ENCODE measurements at places on chromosomes 4 and X.

DNA sequence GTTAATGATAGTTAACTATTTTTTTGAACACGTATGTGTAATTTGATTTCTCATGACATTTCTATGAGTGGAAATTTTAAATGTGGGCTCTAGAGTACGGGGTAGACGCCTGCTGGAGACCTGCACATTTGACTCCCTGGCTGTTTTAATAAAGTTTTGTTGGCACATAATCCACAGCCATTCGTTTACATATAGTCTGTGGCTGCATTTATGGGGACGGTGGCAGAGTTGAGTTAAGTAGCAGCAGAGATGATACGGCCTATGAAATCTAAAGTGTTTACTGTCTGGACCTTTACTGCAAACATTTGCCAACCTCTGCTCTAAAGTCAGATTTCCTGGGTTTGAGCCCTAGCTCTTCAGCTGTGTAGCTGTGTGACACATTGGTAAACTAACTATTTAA, 118.8 kb downstream of the CHRNA9 start:
- no peak overlapping the region for H3K27ac ChIP-seq
- H3K36me3 ChIP-seq, result no peaks in the 10 kb centered on the region
- DNase-seq, result no peak
- H3K4me3 ChIP-seq, result no peak overlapping the region
- no peaks in the 10 kb centered on the region for H3K4me1 ChIP-seq

DNA sequence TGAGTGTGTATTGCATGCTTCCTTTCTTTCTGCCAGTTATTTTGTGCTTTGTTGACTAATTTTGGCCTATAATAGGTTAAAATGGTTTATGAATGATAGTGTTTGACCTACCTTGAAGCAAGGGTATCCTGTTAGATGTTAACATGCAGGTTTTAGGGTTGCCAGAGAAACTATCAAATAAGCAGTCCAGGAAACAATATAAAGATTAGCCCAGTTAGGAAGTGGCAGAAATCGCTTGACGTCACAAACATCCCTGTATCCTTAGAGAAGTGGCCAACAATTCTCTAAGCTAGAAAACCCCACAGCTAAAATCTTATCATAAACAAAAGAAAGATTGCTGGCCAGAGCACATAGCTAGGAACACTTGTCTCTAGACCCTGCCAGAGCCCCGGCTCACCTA, 3.8 kb downstream of the NAP1L5 start:
- H3K4me1 ChIP-seq, result no peaks in the 10 kb centered on the region
- peaks cover 18% of the 10 kb centered on the region for H3K36me3 ChIP-seq
- H3K27ac ChIP-seq, result no peak overlapping the region
- DNase-seq, result no peak
- no peaks in the 10 kb centered on the region for H3K27me3 ChIP-seq

- no peaks in the 10 kb centered on the region for H3K4me1 ChIP-seq
- H3K4me3 ChIP-seq, result no peak overlapping the region
- H3K36me3 ChIP-seq, result no peaks in the 10 kb centered on the region
- H3K27ac ChIP-seq, result no peak overlapping the region
- no peaks in the 10 kb centered on the region for H3K27me3 ChIP-seq
Measured at GRCh38 chr4:42904986-42905385, 12.5 kb downstream of the GRXCR1 start.

DNA sequence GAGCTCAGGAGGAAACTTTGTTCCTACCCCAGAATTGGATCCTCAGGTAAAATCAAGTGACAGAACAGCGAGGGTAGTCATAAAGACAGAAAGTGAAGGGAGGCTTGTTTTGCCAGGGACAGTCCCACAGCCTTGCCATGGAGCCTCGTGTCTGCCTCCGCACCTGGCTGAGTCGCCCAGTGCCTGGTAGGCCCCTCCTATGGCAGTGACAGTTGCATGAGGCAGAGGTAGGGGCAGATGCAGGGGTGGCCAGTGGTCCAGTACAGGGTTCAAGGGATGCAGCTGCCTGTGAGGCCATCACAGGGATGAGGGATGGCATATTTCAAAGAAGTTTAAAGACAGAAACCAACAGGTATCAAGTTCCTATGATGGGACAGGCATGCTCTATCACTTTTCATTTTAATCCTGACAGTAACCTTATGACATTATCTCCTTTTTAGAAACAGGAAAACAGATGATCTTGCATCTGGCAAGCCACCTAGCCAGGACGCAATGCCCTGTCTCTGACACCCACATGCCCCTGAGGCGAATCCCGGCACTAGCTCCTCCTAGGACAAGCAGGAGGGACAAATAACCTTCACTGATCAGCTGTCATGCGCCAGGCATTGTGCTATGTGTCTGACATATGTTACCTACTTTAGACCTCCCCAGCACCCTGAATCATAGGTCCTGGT, 127.4 kb upstream of the ENPP6 start:
- H3K27me3 ChIP-seq, result no peaks in the 10 kb centered on the region
- H3K27ac ChIP-seq, result peak overlapping the region; percentile 12
- H3K4me3 ChIP-seq, result no peak overlapping the region
- DNase-seq, result no peak

- H3K4me1 ChIP-seq, result peaks cover 32% of the 10 kb centered on the region
- peak overlapping the region; percentile 82 for H3K27ac ChIP-seq
- H3K36me3 ChIP-seq, result peaks cover 32% of the 10 kb centered on the region
- H3K27me3 ChIP-seq, result no peaks in the 10 kb centered on the region
Measured at GRCh38 chrX:48919947-48920717, 1.3 kb upstream of the PIM2 start.

GRCh38 chr4:176277162-176277904, 8.3 kb upstream of the ASB5 start:
- H3K4me3 ChIP-seq, result peak overlapping the region; percentile 29
- no peaks in the 10 kb centered on the region for H3K4me1 ChIP-seq
- H3K27ac ChIP-seq, result peak overlapping the region; percentile 7
- DNase-seq, result peak; percentile 89

DNA sequence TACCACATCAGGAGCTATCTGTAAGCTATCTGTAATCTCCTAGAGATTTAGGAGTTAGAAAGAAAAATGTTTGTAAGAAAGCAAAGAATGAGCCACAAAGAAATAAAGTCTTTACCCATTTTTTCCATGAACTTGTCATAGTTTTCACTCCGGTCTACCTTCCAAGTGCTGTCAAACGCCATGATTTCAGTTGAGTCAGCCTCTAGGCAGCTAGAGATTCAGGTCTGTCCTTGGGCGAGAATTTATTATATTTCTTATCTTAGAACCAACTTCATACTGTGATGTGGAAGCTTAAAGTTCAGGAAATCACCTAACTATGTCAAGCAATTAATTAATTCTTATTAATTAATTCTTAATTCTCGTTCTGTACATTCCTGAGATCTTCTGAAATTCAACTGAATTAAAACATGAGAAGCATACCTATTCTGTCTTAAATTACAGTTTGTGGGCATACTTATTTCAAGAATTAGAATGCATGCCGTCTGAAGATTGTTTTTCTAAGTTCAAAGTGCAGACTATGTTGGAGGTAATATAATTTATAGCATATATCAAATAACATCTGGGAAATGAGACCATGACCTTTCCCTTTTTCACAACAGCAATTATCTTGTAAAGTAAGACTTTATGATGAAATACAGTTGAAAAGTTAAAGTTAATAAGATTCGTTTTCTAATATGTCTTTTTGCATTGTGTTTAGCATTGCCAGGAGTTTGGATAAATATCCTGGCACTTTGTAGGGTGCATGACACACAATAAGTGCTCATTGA, at the start of gene FABP2:
Gene FABP2 (minus strand): TSS at position 218 of the 767 bp plus-strand sequence. CDS start 36 bp downstream, at position 182.
- no peaks in the 10 kb centered on the region for H3K36me3 ChIP-seq
- H3K4me3 ChIP-seq, result no peak within 1 kb of the TSS
- no peak for DNase-seq
- H3K4me1 ChIP-seq, result no peaks in the 10 kb centered on the region

DNA sequence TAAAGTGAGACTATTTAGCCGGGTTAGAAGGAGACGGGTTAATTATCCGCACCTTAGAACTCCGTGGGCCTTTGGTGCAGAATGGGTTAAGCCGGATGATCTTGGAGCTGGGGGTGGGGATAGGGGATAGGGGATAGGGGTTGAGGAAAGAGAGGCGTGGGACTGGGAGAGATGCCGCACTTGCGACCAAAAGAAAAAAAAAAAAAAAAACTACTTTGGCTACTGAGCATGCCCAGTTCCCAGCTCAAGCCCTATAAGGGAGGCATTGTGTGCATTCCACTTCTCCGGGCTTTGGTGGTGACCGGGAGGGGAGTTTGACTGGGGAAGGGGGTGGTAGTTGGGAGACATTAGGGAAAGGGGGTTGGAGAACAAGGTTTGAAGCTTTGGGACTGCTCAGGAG, at the start of gene SLITRK4:
Gene SLITRK4 (minus strand): TSS at position 187 of the 400 bp plus-strand sequence. CDS start 4,993 bp downstream, outside the sequence.
- peak within 1 kb of the TSS; percentile 45 for H3K4me3 ChIP-seq
- H3K4me1 ChIP-seq, result no peaks in the 10 kb centered on the region
- H3K27me3 ChIP-seq, result peaks cover 40% of the 10 kb centered on the region
- H3K36me3 ChIP-seq, result no peaks in the 10 kb centered on the region
- DNase-seq, result no peak
- H3K27ac ChIP-seq, result no peak within 1 kb of the TSS

DNA sequence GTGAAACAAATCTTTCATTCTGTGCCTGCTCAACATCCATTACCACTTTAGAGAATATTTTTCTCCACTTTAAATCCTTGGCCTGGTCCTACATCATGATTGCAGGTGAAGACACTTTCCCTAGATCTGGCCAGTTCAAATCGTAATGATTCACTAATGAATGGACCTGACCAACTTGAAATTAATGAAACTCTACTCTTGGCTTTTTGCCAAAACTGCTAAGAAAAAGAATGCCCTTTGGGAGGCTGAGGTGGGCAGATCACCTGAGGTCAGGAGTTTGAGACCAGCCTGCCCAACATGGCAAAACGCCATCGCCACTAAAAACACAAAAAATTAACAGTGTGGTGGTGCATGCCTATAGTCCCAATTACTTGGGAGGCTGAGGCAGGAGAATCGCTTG, 1082.6 kb upstream of the LCORL start:
- no peak for DNase-seq
- H3K27me3 ChIP-seq, result no peaks in the 10 kb centered on the region
- no peak overlapping the region for H3K4me3 ChIP-seq
- H3K36me3 ChIP-seq, result no peaks in the 10 kb centered on the region

- H3K36me3 ChIP-seq, result no peaks in the 10 kb centered on the region
- no peak overlapping the region for H3K27ac ChIP-seq
- H3K27me3 ChIP-seq, result no peaks in the 10 kb centered on the region
- DNase-seq, result no peak
- H3K4me1 ChIP-seq, result peaks cover 5% of the 10 kb centered on the region
- no peak overlapping the region for H3K4me3 ChIP-seq
Measured at GRCh38 chr4:112185740-112186670, 40.8 kb downstream of the FAM241A start.

- no peak for DNase-seq
- no peaks in the 10 kb centered on the region for H3K27me3 ChIP-seq
- no peak overlapping the region for H3K27ac ChIP-seq
- H3K4me1 ChIP-seq, result no peaks in the 10 kb centered on the region
- H3K36me3 ChIP-seq, result no peaks in the 10 kb centered on the region
Measured at GRCh38 chrX:109372291-109372690, 109.6 kb downstream of the GUCY2F start.

GRCh38 chr4:160505724-160506123, 1402.8 kb downstream of the RAPGEF2 start:
- H3K4me1 ChIP-seq, result no peaks in the 10 kb centered on the region
- no peak overlapping the region for H3K4me3 ChIP-seq
- H3K27me3 ChIP-seq, result no peaks in the 10 kb centered on the region
- no peaks in the 10 kb centered on the region for H3K36me3 ChIP-seq

DNA sequence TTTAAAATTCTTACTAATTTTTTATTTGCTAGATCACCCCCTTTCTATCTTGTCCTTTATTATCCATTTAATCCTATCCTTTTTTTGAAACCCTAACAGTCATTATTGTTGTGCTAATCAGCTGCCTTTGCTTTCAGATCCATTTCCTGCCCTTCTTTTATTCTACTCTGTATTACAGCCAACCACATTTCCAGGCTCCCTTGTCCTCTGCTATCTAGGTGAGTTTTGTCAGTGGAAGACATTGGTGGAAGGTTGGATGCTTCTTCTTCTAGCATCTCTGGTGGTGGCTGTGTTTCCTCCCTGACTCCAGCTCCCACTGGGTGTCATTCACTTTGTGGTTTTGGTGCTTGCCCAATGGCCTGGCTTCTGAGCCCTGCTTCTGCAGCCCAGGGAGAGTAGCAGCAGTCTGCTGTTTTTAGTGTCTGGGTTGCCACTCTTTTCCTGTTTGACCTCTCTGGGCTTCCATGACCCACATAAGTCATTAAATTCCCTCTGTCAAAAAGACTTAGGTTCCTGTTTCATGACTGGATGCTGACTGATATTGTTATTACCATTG, 225.2 kb upstream of the PGRMC2 start:
- no peaks in the 10 kb centered on the region for H3K27me3 ChIP-seq
- H3K4me1 ChIP-seq, result peaks cover 7% of the 10 kb centered on the region
- no peak for DNase-seq
- H3K4me3 ChIP-seq, result no peak overlapping the region
- no peaks in the 10 kb centered on the region for H3K36me3 ChIP-seq
- no peak overlapping the region for H3K27ac ChIP-seq

DNA sequence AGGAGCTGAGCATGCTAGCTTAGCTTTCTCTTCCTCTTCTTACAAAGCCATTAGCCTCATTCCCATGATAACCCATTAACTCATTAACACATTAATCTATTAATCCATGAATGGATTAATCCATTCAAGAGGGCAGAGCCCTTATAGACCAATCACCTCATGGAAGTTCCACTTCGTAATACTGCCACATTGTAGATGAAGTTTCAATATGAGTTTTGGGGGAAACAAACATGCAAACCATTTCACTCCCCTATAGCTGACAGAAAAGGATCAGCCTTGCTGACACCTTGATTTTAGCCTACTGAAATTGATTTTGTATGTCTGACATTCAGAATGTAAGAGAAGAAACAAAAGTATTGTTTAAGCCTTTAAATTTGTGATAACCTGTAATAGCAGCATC, 251.8 kb upstream of the GALNTL6 start:
- no peak overlapping the region for H3K4me3 ChIP-seq
- no peaks in the 10 kb centered on the region for H3K4me1 ChIP-seq
- no peak for DNase-seq
- no peak overlapping the region for H3K27ac ChIP-seq

DNA sequence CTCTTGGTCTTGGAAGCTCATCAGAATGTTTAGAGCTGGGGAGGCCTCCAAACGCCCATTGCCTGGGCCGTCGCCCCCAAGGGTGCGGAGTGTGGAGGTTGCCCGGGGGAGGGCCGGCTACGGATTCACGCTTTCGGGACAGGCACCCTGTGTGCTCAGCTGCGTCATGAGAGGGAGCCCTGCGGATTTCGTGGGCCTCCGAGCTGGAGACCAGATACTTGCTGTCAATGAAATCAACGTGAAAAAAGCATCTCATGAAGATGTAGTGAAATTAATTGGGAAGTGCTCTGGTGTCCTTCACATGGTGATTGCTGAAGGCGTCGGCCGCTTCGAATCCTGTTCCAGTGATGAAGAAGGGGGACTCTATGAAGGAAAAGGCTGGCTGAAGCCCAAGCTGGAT, 23.3 kb downstream of the RGS12 start:
- no peaks in the 10 kb centered on the region for H3K36me3 ChIP-seq
- no peak for DNase-seq
- H3K27me3 ChIP-seq, result no peaks in the 10 kb centered on the region
- no peak overlapping the region for H3K4me3 ChIP-seq
- no peak overlapping the region for H3K27ac ChIP-seq

DNA sequence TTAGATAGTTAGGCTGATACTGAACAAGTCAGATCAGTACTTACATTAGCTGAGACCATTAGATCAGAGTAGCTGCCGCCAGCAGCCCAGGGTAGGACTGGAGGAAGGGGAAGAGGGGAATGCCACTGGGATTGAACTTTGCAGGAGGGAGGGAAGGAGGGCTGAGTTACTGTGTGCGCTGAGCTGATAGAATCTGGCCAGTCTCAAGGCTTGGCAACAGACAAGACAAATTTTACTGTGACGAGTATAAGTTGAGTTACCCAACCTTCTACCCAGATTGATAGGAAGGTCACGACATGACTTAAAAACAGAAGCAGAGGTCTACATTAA, 372.1 kb downstream of the OPHN1 start:
- no peak overlapping the region for H3K27ac ChIP-seq
- H3K4me1 ChIP-seq, result peaks cover 14% of the 10 kb centered on the region
- DNase-seq, result no peak
